ENCODE measurements at places on chromosomes 11 and 22.

GRCh38 chr22:22689621-22690345 is 45.4 kb downstream of the GGTLC2 start:
- DNase-seq = peak; percentile 17

GRCh38 chr11:127986073-127986472 is 601.3 kb downstream of the ETS1 start:
- no peak for DNase-seq

DNA sequence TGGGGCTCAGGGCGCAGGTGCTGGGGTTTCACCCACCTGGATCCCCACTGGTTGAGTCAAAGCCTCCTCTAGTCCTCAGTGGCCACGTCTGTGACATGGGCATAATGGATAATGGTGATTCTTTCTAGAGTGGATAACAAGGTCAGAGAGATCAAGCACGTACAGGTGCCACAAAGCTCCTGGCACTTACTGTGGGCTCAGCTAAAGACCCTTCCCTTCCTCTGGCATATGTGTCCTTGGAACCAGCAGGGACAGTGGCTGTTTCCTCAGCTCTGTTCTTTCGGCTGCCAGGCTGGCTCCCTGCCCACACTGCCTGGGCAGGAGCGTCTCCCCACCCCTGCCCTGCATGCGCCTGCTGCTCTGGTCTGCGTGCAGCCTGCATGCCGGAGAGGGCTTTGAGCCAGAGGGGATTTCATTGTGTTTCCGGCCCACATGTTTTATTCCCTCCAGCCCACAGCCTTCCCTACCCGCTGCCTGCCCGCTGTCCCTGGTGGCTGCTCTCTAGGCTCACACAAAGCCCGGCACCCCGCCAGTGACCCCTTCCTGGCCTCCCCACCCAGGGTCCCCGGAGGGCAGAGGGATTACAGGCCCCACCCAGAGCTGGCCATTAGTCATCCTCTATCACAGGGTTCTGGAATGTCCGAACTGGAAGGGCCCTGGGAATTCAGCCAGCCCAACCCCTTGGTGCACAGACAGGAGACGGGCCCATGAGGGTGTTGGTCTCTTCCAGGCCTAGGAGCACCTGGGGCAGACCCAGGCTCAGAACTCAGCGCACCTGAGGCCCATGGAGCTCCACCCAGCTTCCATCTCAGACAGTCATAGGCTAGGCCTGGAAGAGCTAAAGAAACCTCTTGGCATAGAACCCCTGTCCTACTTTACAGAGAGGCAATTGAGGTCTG is 55.3 kb upstream of the GCAT start:
- no peak for DNase-seq

DNA sequence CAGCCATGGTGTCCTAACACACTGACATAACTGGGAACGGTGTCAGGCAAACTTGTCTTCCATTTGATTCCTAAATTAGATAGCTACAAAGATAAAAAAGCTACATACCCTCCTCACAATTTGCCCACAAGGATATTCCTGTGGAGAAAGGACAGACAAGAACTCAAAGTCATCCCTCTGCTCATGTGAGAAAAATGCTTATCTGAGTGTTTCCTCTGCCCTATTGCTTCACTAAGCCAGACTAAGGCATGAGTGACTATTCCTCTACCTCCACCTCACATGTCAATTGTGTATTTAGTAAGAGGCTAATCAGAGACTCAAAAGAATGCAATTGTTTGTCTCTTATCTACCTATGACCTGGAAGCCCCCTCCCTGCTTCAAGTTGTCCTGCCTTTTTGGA is 247.7 kb downstream of the DDX10 start:
- no peak for DNase-seq

DNA sequence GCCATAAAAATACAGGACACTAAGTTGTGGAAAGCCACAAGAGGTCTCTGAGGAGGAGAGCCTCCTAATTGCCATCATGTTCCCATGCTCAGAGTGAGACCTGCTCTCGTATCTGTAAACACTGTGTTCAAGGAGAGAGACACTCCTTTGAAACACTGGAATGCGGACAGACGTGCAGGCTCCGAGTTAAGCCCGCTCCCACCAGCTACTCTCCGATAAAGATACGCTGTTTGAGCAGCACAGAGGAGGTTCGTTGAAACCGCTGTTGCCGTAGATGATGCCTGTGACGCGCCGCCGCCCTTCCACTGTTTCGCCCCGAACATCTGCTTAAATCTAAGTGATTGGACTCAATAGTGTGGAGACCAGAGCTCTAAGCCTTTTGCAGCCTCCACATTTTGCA is 25.1 kb downstream of the NUP50 start:
- DNase-seq = no peak
